NCI-H1417 treated with DMSO at 0.1 percent for 48 hours (cell line): ENCODE measurements at places on chromosomes 16 and 17.

- DNase-seq: peak; percentile 31
Measured at GRCh38 chr16:81623365-81624102, 155.6 kb upstream of the PLCG2 start.

DNA sequence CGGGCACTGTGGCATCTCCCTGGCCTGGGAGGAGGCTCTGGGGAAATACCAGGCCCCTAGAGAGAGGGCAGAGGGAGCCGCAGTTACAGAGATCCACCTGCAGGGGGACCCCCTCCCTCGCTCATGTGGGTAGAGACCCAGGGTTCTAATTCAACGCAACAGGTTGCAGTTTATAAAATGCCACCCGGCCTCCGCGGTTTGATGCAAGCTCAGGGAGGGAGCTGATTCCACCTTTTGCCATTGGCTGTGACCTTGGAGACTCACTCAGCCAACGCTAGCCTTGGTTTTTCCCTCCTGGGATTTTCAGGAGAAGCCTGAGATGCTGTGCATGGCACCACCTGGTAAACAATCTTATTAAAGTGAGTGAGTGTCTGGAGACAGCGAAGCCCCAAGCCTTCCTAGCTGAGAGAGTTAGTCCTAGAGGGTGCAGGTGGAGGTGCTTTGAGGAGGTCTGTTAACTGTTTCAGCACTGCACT is 12.1 kb downstream of the TTLL6 start:
- DNase-seq: no peak

- no peak for DNase-seq
Measured at GRCh38 chr17:40821536-40821935, 878 bp downstream of the KRT10 start.

DNA sequence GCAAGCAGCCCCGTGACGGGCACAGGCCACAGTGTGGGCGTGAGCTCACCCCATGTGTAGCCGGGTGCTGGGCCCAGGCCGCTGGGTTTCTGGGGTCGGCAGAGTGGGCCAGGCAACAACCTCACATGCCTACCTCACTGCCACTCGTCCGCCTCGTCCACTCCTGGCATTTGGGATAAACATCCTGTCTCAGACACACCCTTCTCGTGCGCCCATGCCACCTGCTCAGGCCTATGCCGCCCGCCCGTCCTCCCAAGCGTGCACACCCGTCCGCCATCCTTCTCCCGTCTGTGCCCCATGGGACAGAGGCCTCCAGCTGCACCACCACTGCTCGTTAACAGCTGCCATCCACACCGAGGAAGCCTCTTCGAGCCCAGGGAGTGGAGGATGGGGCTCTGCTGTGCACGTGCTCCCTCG is 64.3 kb downstream of the KLHDC4 start:
- DNase-seq: no peak

GRCh38 chr17:53426505-53426904 is 396.2 kb upstream of the KIF2B start:
- DNase-seq: no peak

DNA sequence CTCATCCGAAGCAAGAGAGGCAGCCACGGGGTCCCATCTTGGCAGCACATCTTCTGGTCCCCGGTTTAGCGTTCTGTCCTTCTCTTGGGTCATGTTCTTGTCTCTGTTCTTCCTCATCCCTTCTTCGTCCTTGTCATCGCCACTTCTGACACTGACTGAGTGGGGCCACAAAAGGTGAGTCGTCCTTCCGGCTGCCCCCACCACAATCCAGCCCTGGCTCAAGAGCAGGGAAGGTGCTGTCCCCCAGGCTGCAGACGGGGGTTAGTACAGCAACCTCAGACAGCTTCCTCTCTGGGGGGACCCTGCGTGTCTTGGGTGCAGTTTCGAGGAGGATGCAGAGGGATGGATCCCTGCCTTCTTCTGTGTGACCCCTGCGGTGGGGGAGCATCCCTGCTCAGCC is 21.8 kb downstream of the NAA60 start:
- no peak for DNase-seq

GRCh38 chr17:56808503-56808902 is 25.2 kb downstream of the C17orf67 start:
- no peak for DNase-seq

DNA sequence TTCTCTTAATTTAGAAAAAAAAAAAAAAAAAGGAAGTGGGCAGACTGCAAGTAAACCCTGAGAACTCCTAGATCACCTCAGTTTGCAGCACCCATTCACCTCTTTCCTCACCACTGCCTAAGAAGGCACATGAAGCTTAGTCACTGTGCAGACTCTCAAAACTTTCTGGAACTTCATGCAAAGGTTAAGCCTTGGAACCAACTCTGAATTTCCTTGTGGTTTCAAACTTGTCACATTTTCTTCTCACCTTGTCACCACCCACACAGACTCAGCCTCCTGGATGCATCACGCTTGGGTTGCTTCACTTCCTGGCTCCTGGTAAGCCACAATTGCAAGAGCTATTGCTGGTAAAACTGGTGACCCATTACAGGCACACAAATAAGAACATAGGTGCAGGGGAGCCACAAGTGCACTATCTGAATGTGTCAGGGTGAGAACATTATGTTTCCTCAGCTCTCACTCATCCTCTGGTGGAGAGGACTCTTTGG is 15.0 kb upstream of the CPD start:
- no peak for DNase-seq

DNA sequence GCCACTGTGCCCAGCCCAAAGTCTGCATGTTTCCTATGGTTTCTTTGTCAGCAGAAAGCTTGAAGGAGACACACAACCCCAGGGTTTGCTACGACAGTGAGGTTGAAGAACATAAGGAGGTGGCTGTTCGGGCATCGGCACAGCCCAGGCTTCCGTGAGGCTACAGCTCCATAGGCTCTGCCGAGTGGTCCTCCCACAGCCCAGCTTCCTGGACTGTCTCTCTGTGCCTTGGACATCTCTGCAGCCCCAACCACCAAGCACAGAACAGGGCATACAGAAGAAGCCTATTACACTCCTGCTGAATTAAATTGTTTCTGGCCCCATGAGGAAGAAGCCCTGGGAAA is 3.2 kb upstream of the HAP1 start:
- no peak for DNase-seq

- DNase-seq: no peak
Measured at GRCh38 chr17:42342242-42343008, 45.8 kb downstream of the STAT3 start.

GRCh38 chr17:64160378-64160777 is 30.4 kb upstream of the ERN1 start:
- DNase-seq: no peak

DNA sequence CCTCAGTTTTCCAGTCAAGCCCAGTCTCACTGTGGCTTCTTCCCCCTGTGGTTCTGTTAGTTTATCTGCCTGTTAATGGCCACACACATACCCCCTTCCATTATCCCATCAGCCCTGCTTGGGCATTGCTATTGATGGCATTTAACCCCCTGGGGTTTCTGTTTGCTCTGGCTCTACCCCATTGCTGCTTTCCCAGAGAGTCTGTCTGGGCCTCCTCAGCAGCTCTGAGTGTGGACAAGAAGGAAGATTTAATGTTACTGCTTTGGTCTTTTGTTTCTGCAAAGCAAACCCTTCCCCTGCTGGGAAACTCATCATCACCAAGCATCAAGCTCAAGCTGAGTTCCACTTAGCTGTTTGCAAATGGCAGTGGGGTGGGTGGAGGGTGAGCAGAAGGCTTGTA is 162.7 kb downstream of the CCT6B start:
- peak; percentile 75 for DNase-seq

DNA sequence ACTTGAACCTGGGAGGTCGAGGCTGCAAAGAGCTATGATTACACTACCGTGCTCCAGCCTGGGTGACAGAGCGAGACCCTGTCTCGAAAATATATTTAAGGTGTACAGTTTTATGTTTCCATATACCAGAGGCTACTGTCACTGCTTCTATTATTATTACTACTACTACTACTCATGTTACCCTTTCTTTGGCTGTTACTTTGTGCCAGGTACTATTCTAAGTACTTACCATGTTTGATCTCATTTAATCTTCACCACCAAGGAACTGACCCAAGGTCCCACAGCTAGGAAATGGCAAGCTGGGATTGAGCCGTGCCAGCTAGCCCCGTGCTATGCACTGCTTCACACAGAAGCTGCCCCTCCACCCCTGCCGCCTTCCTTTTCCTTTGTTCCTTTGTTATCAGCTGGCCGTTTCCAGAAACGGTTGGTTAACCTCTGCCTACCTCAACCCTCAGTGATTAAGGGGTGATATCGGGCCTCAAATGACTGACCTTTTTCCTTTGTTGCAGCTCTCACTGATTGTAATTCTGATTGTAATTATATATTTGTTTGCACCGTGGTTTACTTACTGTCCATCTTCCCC is 78.4 kb downstream of the ABCC1 start:
- no peak for DNase-seq

- no peak for DNase-seq
Measured at GRCh38 chr16:78184238-78185183, 85.1 kb downstream of the WWOX start.

DNA sequence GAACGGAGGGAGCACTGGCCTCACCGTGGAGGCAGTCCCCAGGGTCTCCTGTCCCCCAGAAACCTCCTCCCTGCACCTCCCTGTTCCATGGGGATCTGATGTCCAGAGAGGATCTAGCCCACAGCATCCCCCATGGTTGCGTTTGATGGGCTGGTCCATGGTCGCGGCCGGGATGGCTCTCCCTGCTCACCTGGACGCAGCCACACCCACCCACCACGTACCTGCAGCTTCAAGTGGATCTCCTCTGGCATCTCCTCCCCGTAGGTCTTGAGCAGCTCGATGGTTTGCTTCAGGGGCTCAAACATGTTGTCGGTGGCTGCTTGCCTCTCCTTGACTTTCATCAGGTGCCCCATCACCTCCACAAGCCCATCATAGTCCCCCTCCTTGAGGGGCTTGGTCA is 47.9 kb downstream of the DNAH17 start:
- DNase-seq: no peak

DNA sequence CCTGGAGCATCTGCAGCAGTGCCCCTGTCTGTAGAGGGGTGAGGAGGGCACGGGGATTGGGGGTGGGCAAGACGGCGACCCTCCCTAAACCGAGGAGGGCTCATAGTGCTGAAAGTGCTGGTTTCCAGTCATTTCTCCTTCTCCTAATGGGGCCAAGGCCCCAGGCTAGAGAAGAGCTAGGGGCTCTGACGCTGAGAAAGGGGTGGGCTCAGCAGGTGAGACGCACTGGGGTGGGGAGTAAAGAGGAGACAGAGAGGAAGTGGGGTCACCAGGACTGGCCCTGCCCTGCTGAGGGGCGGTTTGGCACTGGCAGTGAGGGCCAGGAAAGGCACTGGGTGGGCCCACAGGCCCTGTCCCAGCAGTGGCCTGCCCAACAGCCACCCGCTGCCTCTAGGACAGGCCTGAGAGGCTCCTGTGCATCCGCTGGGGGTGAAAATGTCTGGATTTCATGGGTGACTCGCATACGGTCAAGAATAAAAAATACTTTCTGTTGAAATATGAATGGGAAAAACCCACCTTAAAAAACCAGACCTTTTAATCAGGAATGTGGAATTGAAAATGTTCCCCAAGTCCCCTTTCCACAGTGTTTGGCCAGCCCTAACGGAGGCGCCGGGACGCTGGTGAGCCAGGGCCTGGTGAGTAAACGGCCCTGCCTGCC is 122.4 kb upstream of the SMURF2 start:
- DNase-seq: no peak

DNA sequence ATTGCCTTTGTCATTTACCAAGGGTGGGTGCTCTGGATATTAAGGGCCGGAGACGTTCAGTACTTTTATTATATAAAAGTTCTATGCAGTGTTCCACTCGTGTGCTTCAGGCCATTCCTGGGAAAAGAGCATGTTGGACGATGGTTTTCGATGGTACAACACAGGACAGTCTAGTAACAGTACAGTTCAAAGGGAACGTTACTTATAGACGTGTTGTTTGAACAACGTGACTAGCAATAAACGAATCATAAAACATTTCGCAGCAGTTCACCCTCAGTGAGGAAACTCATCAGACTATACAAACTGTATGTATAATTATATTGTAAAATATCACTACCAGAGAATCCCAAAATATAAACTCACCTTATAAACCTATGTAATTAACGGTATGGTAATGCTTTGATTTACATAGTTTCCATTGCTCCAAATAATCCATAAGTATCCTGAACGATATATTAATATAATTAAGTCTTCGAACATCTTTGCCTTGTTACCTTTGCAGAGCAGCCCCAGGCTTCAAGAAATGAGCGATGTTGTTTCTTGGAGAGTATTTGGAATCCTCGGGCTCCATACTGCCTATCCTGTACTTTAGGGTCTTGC is 589 bp downstream of the NMT1 start:
- DNase-seq: no peak

GRCh38 chr16:22373662-22374310 is 633 bp downstream of the CDR2 start:
- no peak for DNase-seq

- no peak for DNase-seq
Measured at GRCh38 chr16:359067-359763, 6.7 kb upstream of the AXIN1 start.

- no peak for DNase-seq
Measured at GRCh38 chr17:72602517-72603419, 481.9 kb downstream of the SOX9 start.

- no peak for DNase-seq
Measured at GRCh38 chr17:75684924-75685323, 17.8 kb downstream of the SAP30BP start.

DNA sequence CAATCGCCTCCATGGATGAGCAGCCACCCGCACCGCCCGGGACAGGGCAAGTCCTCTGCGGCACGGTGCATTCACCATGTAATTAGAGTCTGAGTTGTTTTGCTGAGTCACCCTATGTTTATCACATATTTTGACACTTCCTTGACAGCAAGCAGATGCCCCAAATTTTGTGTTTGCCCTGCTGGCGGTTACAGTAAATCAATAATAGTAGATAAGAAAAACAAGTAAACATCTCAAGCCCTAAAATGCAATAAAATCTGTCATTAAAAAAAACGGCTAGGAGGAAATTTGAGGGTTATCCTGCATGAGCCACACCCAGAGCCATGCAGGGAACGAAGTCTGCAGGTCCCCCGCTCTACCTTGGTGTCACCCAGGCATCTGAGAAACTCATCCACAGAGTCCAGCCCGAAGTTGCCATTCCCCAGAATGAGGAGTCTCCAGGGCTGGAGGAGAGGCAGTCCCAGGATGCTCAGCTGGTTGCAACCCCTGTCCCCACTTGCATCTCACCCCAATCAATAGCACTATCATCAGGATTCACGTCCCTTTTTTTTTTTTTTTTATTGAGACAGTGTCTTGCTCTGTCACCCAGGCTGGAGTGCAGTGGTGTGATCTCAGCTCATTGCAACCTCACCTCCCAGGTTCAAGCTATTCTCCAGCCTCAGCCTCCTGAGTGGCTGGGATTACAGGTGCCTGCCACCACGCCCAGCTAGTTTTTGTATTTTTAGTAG is 16.5 kb upstream of the ST6GALNAC1 start:
- no peak for DNase-seq

- no peak for DNase-seq
Measured at GRCh38 chr16:72092832-72093447, 480 bp downstream of the TXNL4B start.

GRCh38 chr16:55943267-55943666 is 68.1 kb upstream of the CES5A start:
- DNase-seq: no peak

DNA sequence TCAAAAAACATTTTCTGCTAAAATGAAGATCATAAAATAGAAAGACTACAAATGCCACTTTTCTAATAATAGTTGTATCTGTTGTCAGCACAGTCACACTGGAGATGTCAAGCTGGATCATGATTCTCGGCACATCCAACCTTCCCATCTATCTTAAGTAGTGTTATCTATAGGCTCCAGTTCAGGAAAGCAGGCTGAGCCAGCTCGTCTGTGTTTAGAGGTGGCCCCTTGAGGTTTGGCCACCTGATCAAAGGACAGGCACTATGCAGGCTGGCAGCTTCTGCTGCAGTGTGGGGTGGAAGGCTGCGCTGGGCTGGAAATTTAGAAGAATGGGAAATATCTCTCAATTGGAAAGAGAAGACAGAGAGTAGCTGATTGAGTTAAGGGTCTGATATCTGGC is 32.4 kb downstream of the SMYD4 start:
- DNase-seq: no peak
